Fibroblast of lung (primary cell): ENCODE measurements at places on chromosomes 3 and 15.
A peak's percentile ranks its signal among the peaks of the same experiment; 100 is the strongest.

DNA sequence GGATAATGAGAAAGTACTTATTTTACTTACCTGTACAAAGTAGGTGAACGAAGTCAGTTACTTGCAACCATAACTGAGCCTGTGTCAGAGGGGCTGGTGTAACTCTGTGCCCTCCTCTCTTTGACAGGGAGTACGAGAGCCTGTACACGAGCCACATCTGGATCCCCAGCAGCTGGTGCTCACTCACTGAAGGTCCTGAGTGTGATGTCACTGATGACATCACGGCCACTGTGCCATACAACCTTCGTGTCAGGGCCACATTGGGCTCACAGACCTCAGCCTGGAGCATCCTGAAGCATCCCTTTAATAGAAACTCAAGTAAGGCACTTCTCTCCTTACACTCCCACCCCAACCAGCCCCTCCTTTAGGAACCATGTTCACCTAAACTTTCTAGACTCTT, 24.2 kb downstream of the IL20RB start:
- no peak for DNase-seq

GRCh38 chr3:36679384-36680200, 84.8 kb downstream of the DCLK3 start:
- DNase-seq, result peak; percentile 92

- DNase-seq, result peak; percentile 85
Observed at GRCh38 chr3:114770874-114771273, 376.2 kb downstream of the ZBTB20 start.

GRCh38 chr15:57427367-57427821, 51.1 kb downstream of the CGNL1 start:
- peak; percentile 44 for DNase-seq

DNA sequence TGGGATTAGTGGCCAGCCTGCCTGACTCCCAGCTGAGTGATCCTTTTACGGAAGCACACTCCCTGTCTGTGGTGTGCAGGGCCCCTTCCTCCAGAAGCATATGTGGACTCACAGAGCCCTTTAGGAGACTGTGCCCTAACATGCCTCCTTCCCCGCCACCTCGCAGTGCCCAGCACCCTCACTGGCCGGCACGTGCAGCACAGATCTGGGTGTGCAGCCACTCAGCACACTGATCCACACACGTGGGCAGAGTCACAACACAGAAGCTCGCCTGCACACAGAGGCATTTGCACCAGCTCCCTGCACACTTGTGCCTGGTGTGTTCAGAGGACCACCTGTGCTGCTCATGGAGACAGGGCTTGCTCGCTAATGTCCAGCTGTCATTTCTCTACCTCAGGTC, 23.6 kb upstream of the CSPG4 start:
- no peak for DNase-seq

GRCh38 chr3:136311261-136311660, 61.1 kb downstream of the PCCB start:
- DNase-seq, result no peak

GRCh38 chr3:89360156-89360555, 252.7 kb downstream of the EPHA3 start:
- peak; percentile 88 for DNase-seq

DNA sequence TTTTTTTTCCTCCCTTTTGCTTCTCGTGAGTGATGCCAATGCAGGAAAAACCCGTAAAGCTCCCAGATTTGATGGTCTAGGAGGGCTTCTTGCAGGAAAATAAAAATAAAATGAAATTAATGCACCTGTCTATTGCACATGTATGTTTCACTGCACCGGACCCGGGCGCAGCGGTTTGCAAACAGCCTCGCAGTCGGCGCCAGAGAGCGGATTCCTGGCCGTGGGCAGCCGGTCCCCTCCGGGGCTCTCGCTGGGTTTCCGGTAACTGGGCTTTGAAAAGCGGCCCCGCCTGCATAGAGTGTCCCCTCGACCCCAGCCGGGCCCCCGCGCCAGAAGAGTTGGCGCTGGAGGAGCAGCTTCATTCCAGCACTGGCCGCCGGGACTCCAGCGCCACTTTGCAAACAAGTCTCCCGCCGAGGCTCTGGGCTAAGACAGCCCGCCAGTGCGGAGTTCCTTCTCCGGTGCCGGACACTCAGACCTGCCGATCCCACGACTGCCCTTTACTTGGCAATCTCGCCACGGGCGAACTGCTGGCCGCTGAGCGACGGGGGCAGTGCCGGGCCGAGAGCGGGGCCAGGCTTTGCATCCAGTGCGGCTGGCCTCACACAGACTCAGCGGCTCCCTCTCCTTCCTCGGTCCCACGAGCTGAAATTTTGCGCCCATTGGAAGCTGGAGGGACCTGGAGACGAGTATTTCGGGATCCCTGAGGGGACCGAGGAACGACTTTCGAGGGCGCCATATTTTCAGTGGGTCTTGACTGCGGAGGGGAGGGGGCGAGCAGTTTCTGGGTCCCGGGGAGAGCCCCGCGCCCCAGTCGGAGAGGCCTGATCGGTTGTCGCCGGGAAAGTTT, 225.9 kb upstream of the C2CD4B start:
- peak; percentile 59 for DNase-seq
